Renal pelvis (tissue), 12 donors: ENCODE measurements at places on chromosomes 13 and 19. TPM values are rescaled to one million over a fixed set of nuclear protein-coding genes. Genes with fewer than 3 reads are reported as not detected.

DNA sequence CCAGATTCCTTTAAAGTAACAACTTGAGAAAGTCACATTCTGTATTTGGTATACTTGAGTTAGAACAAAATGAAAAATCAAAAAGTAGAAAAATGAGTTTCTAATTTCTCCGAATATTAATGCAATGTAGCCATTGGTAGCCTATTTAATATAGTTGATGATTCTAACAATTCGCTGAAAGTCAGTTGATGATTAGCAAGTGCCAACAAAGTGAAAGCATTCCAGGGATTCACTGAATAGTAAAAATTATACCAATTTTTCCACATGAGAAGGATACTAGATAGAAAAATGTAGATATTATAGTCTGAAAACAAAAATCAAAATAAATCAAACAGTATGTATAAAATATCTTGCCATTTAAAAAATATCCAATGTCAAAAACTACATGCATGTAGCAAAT is 117.2 kb downstream of the FREM2 start:
- no peak for DNase-seq

- no peak for DNase-seq
These were observed 70.9 kb downstream of the KL start for GRCh38 chr13:33087091-33087490.

DNA sequence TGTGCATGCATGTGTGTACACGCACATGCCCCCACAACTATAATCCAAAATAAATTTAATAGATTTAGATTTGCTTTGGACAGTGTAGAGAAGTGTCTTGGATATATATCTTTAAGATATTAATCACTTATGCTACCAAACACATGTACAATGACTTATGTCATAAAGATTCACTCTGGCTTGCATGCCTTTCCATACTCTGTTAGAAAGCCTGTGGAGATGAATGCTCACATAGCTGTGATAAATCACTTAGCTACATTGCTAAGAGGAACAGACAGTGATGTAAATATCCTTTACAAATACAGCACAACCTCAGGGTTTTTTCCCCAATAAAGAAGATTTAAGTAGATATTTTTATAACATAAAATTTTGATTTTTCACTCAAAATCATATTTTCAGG is 2484.8 kb upstream of the PCDH20 start:
- no peak for DNase-seq

DNA sequence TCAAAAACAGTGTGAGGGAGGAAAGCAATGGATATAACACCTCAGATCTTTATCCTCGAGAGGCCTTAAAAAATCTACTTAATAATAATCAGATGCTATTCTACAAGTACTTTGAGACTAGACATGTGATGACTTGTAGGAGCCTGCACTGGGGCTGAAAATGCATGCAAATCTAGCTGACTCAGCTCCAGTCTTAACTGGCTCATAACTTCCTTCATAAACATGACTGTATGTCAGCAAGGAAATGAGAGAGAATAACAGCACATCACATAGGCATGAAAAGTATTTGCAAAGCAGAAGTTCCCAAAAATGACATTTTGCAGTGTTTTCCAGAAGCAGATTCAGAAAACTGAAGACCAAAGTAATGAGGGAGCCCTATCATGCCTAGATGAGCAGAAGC is 38.1 kb downstream of the PSG5 start:
- DNase-seq, result no peak

GRCh38 chr19:17931532-17932191 is 1.2 kb upstream of the CCDC124 start:
- no peak for DNase-seq

DNA sequence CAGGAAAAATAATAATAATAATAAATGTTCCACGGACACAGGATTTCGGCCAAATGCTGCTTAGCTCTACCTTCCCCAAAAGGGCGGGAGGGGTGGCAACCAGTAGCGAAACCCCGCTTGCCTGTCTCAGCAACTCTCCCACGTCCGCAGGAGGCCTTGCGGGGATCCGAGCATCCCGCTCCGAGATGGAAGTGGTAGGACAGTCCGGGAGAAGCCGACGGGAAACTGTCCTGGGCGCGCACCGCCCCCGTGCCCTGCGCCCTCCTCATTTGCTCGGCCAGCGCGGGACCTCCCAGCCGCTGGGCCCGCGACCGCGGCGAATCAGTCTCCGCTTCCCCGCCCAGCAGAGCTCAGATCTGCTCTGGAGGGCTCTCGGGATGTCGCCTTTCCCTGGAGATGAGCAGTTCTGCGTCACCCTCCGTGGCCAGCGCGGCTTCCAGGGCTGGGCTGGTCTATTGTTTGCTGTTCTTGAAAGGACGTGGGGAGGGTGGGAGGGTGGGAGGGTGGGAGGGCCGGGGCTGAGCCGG is 48.9 kb upstream of the PABPC3 start:
- peak; percentile 39 for DNase-seq

DNA sequence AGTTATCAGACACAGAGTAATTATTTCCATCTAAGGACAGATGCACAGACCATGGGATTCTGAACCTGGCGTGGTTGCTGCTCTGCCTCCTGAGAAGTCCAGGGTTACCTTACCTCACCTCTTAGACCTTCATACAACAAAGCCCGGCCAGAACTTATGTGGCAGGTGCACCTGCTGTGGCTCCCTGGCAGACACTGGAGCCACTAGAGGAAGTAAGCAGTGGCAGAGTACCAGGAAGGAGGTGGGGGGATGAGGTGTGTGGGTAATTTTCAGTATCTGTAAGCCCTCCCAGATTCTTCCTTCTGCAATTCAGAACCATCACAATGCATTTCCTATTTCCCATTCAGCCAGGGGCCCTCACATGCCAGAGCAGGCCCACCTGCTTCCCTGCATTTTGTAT is 106.1 kb upstream of the DOCK9 start:
- DNase-seq, result no peak

DNA sequence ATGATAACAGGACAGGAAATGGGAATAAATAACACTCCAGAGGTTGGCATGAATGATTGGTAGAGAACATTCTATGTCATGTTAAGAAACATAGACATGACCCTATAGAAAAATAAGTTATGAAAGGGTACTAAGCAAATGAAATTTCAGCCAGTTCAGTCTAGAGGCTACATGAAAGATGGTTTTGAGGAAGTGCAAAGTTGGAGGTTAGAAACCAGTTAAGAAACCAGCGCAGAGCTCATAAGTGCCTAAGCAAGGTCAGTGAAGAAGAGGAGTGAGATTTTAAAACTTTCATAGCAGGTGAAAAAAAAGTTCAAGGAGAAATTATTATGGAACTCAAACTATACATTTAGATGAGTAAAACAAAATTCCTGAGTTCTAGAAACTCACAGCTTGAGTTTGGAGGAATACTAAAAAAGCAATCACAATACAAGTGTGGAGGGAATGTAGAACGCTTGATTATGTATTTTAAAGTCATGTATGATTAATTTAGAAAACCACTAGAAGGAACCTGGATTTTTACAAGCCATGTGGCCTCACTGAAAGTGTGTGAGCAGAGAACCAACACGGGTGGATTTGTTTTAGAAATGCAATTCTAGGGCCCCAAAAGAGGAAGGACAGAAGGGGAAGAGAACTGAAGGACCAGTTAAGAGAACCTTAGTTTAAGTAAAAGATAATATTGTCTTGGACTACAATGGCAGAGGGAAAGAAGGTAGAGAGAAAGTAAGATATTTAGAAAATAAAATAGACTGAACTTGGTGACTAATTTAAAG is 162.4 kb downstream of the PCDH20 start:
- DNase-seq, result no peak

- no peak for DNase-seq
These were observed 869.5 kb upstream of the PCDH9 start for GRCh38 chr13:68099631-68100030.

DNA sequence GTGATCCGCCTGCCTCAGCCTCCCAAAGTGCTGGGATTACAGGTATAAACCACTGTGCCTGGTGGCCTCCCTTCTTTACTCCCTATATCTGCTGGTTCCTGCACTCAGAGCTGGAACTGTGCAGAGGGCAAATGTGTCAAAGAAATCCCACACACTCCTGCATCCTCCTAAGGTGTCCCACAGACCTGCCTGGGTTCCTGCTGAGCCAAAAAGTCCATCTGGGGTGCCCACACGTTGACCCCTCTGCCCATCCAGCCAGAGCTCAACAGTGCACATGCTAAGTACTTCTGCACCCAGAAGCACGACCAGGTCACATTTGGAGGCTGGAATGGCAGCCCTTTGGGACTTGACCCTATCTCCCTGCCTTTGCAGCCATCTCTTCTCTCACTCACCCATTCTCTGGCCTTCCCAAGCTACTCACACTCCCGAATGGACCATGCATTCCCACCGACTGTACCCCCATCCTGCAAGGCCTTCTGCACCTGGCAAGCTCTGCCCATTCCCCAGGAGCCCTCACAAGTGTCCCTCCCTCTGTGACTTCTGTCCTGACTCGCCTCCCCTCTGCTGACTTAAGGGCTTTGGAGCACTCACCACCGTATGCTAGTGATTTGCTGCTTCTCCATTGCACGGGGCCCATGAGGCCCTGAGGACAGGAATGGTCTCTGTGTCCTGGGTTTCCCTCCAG is 152.1 kb downstream of the KCTD15 start:
- DNase-seq, result no peak

- no peak for DNase-seq
These were observed 299.6 kb downstream of the TDRD3 start for GRCh38 chr13:60696602-60697001.

- DNase-seq, result no peak
These were observed 43.6 kb downstream of the PDS5B start for GRCh38 chr13:32629866-32630265.

- no peak for DNase-seq
These were observed 103.5 kb upstream of the AKAP11 start for GRCh38 chr13:42168496-42168895.

DNA sequence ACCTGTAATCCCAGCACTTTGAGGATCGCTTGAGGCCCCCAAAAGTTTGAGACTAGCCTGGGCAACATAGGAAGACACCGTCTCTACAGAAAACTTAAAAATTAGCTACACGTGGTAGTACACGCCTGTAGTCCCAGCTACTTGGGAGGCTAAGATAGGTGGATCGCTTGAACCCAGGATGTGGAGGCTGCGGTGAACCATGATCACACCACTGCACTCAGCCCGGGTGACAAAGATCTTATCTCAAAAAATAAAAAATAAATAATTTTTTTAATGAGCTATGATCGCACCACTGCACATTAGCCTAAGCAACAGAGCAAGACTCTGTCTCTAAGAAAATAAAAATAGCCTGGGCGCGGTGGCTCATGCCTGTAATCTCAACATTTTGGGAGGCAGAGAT is 6.6 kb downstream of the RCBTB2 start:
- no peak for DNase-seq

DNA sequence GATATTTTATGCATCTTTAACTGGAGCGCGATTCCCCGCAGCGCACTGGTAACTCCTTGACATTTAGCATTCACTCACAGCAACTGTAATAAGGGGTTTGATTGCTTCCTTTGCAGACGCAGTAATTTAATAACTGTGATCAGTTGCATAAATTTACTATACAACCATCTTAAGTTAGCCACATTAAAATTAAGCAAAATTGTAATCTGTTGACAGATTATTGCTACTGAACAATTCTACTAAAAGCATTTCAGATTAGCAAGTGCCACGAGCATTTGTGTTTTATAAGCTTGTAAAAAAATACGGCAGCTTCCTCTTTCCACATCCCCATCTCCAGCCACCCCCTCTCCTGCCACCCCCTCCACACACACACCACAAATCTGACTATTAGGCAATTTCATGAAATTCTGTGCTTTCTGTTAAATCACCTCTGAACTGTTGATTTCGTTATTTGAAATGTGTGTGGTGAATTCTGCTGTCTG is 44.4 kb downstream of the TSHZ3 start:
- DNase-seq, result no peak

DNA sequence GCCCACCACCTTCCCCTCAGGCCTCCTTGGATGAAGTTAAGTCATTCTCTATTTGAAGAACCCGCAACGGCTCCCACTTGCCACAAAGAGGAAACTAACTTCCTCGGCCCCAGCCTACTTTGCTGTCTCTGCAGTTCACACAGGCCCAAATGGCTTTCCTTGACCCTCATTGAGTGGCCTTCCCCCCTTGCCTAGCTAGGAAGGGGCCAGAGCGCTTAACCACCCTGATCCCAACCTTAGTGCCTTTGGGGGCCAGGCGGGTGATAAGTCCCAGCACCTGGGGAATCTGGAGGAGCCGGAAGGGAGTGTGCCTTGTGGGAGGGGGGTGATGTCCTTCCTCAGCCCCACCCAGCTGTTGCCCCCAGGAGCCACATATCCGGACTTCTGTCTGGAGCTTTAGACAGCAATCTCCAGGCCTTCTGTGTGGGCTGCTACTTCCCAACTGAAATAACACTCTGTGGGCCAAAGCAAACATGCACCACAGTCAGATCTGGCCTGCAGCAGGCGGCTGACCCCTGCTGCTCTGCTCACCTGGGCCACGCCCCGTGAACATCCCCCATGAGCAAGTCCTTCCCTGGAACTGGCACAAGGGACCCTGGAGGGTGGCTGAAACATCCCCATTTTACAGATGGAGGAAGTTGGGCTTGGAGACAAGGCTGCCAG is 10.5 kb downstream of the NECTIN2 start:
- DNase-seq, result no peak

DNA sequence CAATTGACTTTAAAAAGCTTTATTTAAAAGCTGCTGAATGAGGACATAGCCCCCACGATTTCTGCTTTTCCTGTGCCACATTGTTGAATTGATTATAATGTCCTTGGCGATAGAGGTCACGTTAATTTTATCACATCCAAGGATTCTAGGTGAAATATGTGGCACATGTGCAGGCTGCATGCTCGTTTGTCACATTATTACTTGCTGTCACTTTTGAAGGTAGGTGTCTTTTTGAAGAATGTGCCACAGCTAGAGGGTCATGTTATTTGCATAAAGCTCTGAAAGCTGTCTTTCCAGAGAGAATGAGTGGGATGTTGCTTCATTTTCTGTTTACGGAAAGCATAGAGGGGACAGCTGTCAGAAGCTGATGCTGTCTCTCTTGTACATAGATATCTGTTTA is 927.6 kb upstream of the ATXN8OS start:
- DNase-seq, result no peak

GRCh38 chr19:45637890-45638667 is 1.1 kb downstream of the EML2 start:
- DNase-seq, result peak; percentile 19

DNA sequence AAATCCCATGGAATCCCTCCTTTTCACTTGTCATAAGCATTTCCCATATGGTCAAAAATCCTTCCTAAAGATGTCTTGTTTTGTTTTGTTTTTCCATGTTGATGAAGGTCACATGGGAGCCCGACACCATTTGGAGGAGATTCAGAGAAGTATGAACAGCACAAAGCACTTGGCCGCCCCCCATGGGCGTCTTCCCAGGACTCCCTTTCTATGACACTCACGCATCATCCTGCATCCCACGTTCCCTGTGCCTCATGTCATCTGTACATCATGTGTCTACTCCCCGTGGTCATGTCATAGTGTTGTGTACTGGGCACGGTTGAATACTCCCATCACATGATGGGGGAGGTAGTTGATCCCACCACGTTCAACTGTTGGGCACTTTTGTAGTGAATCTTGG is 2.0 kb downstream of the ZSCAN1 start:
- DNase-seq, result no peak

KCTD4 gene
- polyA plus RNA-seq, result 0.12 TPM

MLNR gene
- not detected for polyA plus RNA-seq

FBXO27 gene
- 7.8 TPM for polyA plus RNA-seq

CGB5 gene
- polyA plus RNA-seq, result not detected

SPACA4 gene
- polyA plus RNA-seq, result 0.24 TPM

ZNF709 gene
- polyA plus RNA-seq, result 6.1 TPM
